ENCODE measurements at places on chromosomes 11 and 22. TPM values are rescaled to one million over a fixed set of nuclear protein-coding genes. Genes with fewer than 3 reads are reported as not detected.

HOATZ gene
- not detected for total RNA-seq

- DNase-seq, result no peak
Observed at GRCh38 chr11:96123301-96123700, 199.4 kb upstream of the MTMR2 start.

DNA sequence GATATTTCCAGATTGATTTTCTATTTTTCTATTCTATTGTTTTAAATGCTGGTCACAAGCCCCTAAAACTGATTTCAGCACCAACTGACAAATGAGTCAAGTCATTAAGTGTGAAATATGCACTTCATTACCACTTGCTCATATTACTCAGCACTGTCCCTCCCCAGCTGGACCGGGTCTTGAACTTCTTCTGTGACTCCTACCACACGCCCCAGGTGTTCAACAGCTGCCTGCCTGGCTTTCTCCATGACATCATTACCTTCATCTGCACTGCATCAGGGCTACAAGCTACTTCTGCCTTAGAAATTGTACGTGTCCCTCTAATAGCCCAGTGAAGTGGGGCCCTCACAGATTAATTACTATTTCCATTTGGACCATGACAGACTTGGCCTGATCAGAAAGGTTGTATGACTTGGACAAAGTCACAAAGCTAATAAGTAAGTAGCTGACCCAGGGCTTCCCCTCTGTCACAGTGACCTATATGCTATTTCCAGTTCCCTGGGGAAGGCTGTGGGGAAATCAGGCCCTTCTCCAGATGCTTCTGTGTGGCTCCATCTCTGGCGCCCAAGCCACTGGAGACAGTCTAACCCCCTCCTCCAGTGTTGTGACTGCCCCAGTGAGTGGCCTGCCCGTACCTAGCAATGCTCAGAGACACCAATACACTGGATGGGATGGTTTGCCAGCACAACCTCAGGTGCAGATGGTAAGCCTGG lies 18.1 kb downstream of the TBC1D10A start:
- no peak for DNase-seq

DNA sequence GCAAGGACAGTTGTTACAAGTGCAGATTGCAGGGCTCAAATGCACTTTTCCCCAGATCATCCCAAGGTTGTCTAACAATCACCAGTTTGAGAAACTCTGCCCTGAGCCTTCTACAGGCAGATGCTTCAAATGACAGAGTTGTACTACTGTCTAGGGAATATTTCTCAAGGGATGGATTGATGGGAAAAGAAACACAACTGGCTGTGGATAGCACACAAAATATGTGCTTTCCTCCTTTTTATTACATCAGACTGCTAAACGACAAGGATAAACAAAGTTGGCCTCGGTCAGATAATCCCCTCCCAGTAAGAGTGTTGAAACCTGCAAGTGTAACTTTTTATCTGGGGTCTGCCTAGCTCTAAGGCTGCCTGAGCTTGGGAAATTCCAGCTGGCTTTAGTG lies 46.6 kb upstream of the SORL1-AS1 start:
- DNase-seq, result no peak

DNA sequence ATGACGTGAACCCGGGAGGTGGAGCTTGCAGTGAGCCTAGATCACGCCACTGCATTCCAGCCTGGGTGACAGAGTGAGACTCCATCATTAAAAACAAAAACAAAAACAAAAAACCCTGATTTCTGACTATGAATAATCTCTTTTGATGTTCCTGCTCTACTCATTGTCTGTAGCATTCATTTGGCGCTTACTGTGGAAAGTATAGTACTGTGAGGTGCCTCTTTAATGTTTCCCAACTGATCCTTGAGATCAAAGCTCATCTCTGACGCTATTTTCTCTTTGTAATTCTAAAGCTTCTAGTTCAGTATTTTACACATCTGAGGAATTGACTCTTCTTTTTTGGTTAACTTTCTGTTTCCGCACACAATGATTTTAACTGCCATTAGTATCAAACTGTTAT lies 60.0 kb downstream of the GRK3 start:
- no peak for DNase-seq

DNA sequence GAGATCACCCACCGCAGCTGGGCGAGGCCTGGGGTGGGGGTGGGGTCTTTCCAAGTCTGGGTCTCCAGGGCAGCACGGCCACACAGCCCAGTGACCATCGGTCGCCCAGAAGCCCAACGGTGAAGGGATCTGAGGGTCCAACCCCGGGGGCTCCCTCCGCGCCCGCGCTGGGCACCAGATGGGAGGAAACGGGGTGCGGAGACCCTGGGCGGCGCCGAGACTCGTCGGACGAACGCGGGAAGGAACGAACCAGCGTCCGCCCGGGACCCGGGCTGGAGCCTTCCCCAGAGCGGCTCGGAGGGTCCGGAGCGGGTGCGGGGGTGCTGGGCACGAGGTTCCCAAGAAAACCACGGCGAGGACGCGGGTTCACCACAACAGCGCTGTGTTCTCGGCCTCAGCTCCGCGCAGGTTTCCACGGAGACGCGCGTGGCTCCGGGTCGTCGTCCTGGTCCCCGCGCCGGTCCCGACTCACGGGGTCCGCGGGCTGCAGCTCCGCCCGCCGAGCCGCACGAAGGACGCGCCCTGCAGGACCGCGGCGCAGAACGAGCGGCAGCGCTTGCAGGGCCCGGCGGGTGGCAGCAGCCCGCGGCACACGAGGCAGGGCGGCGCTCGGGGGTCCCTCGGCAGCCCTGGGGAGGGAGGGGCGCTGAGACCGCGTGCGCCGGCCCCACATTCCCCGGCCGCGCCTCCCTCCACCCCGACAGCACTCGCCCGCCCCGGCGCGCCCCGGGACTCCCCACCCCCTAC lies 2.3 kb upstream of the IL17REL start:
- DNase-seq, result no peak

CTTN gene
- total RNA-seq, result 249 TPM

DNA sequence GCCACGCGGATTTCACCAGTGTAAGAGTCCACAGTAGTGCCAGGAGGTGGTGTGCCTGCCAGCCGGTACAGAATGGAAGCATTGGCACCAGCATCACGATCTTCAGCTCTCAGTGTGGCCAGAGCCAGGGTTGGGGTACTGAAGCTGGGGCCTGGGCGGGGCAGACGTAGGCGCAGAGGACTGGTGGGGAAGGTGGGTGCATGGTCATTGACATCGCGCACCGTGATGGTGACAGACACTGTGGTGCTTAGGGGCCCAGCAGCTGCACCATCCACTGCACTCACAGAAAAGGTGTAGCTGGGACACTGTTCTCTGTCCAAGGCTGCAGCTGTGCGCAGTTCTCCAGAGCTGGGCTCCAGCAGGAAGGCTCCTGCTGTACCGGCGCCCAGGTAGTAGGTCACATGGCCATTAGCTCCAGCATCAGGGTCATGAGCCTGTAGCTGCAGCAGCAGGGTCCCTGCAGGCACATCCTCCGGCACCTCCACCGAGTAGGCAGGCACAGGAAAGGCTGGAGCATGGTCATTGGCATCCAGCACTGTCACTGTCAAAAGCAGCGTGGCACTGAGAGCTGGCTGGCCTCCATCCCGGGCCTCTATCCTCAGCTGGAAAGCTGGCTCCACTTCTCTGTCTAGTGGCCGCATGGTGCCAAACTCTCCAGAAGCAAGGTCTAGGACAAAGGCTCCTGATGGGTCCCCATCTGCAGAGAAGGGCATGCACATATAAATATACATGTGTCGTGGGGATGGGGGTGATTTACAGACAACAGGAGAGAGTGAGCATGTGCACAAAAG lies 7.9 kb upstream of the TPP1 start:
- no peak for DNase-seq

NTM gene
- not detected for total RNA-seq

GRCh38 chr11:63816166-63816565 lies 2.9 kb downstream of the SPINDOC start:
- no peak for DNase-seq

CHORDC1 gene
- total RNA-seq, result 95.6 TPM

OR4C3 gene
- total RNA-seq, result not detected

TSSK2 gene
- not detected for total RNA-seq

PRODH gene
- total RNA-seq, result 3.2 TPM

MMP7 gene
- total RNA-seq, result 0.61 TPM

DNA sequence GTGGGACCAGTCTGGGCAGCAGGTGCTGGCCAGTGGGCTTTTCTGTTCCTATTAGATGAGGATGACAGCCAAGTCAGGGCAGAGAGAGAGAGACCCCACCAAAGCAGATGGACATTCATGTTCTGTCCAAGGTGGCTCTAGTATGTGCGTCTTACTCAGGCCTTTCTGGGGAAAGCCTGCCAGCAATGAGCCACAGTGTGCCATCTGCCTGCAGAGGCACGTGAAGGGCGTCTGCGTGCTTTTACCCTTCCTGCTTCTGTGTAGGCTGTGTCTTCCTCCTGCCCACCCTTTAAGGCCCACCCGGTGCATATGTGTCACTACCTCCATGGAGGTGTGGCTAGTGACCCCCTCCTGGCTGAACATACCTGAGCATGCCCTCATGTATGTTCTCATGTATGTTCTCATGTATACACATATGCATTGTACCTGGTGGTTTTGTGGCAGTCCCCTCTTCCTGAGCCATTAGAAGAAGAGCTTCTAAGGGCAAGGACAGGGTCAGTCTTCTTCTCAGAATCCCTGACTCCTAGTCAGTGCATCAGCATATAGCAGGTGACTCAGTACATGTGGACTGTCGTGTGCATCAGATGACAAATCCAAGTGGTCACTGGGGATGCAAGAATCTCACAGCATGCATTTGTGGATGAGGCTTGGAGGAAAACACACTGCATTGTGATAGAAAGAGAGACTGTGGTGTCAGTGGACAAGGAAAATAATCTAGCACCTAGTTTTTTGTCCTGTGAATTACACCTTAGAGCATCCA lies 90.4 kb upstream of the YWHAH start:
- no peak for DNase-seq

DNA sequence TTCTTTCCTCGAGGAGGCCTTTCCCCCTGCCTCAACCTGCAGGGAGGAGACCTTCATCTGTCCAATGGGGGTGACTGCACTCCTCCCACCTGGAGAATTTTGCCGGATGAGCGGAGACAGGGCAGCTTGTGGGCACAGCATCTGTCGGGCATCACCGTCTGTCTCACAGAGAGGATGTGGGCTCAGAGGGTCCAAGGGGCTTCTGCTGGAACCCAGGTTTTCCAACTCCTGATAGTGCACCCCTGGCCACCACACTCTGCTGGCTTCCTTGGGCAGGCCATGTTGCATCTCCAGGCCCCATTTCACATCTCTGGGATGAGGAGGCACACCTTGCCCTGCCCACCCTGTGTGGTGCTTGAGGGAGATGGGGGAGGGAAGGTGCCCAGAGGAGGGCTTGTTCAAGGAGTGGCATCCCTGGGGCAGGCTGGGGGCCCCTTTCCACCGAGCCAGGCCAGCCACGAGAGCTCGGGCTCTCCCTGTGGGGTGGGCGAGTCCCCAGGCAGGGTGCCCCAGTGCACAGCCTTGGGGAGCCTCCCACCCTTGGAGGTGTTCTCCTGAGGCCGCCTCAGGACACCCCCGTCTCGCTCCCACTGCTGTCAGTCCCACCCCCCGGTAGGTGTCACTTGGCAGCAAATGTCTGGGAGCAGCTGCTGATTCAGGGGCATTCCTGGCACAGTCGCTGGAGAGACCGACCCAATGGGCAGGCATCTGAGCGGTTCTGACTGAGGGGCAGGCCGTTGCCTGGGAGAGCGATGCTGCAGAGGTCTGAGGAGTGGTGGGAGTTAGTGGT lies 84.2 kb downstream of the MORC2 start:
- DNase-seq, result no peak

GRCh38 chr11:78228467-78228866 lies 39.7 kb downstream of the USP35 start:
- DNase-seq, result peak; percentile 32

DNA sequence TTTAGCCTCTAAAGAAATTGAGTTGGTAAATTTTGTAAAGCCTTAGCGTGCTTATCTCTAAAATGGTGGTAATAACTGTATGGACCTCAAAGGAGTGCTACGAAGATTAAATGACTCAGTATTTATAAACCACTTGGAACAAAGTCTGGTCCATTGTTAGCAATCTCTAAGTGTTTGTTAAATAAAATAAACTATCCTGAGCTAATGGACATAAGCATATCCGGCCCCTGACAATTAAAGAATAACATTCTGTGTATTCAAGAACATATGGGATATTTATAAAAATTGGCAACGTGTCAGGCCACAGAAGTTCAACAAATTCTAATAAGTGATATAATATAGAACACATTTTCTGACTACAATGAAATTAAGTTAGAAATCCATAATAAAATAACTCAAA lies 71.0 kb downstream of the MYEOV start:
- no peak for DNase-seq

GRCh38 chr22:27068121-27068520 lies 410.7 kb downstream of the MIAT start:
- no peak for DNase-seq

GRCh38 chr11:64752175-64752970 lies 7.4 kb downstream of the PYGM start:
- DNase-seq, result no peak

KRTAP5-11 gene
- total RNA-seq, result not detected
